ENCODE measurements at places on chromosomes 5 and 9.

GRCh38 chr5:71588533-71588885 lies 1.4 kb downstream of the MCCC2 start:
- no peak for DNase-seq

DNA sequence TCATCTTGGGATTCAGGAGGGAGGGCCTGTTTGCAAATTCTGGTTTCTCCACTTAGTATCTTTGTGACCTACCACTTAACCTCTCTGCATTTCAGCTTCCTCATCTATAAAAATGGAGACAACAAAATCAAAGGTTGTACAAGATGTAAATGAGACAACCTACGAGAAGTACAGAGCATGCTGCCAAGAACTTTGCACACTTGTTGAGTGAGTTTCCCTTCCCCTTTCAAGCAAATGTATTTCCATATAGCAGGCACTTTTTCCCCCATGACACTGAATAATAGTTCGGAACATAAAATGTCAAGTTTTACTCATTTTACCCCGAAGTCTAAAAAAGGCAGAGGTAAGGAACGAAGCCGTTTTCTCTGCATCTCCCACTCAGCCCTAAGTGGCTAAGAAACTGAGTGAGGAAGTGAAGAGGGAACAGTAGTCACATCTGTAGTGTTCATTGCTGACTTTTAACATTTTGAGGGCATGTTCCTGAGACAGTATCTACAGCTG lies 159.0 kb downstream of the TLE1 start:
- no peak for DNase-seq

GRCh38 chr5:109192555-109193281 lies 217.1 kb downstream of the PJA2 start:
- no peak for DNase-seq

DNA sequence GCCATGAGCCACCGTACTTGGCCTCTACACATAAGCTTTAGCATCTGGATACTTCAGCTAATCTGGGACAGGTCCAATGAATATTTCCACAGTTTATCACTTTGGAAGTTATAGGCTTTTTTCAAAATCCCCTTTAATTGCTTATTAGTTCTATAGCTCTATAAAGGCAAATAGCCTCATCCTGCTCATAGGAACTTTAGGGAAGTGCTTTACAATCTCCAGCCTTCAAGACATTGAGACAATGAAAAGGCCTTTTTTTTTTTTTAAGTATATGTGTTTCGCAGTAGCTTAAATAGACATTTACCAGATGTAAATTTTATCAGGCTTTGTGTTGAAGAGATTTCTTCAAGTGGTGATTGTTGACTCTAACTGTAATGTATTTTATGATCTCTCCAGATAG lies 224.2 kb downstream of the ARL15 start:
- no peak for DNase-seq

DNA sequence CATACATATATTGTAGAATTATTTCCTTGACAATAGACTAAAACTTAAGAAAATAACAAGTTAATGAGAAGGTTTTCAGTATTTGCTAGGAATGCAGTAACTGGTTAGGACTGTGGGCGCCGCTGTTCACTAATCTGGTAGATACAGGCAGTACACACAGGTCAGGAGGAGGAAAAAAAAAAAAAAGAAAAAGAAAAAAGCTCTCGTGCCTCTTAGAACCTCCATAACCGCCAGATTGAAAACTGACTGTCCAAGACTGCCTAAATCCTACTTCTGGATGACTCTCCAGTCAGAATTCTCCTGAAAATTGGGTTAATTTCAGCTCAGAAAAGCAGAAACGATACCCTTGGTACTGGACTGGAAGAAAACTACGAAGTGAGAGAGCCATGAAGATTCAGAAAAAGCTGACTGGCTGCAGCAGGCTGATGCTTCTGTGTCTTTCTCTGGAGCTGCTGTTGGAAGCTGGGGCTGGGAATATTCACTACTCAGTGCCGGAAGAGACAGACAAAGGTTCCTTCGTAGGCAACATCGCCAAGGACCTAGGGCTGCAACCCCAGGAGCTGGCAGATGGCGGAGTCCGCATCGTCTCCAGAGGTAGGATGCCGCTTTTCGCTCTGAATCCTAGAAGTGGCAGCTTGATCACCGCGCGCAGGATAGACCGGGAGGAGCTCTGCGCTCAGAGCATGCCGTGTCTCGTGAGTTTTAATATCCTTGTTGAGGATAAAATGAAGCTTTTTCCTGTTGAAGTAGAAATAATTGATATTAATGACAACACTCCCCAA lies at the start of gene PCDHGA1:
PCDHGA1 (plus strand) TSS at position 216 of the 782 bp plus-strand sequence.
- no peak for DNase-seq

DNA sequence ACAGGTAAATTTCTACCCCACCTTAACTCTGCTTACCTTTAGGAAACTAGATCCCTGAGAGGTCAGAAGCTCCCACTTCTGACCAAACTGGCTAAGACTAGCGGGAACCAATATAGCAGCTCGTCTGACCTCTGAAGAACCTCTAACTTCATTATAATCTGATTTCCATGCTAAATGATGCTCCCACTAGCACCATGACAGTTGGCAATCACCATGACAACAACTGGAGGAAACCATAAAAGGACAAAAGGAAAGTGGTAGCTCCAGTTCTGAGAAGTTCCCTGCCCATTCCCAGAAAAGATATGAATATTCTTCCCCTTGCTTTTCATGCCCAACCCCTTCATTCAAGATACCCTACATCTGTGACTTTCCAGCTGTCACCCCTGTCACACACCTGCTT lies 483.3 kb downstream of the CTNND2 start:
- DNase-seq = no peak

DNA sequence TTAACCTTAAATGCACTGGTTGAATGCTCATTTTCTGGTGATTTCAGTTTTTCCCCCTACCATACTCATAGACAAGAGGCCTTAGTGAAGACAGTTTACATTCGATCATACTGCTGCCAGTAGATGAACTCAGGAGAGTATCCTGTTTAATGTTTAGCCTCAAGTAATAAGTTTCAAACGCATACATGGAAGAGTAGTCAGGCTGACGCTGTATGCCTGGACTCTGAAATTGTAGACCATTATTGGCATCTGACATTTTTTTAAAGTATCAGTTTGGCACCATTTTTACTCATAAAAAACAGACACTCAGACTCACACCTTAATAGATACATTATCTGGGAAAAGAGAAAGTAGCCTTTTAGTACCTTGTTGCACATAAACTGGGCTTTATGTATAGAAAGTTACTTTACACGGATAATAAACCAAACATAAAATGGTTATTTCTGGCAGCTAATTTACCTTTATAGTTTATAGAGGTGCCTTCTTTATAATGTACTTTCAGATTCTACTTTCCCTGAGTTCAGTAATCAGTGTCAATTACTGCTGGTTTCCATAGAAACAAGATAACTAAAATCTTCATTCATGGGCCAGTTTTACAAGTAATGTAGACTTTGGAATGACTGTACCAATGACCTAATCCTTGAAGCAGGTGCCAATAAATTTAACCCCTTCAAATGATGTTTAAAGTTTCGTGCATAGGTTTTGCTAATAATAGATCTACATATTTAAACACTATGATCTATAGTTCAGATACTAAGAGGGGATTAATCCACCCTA lies 183.8 kb upstream of the ITGA1 start:
- DNase-seq = no peak
